ENCODE measurements at places on chromosomes 12 and 14.

- no peak for DNase-seq
Measured at GRCh38 chr14:95246870-95247269, 72.8 kb downstream of the CLMN start.

DNA sequence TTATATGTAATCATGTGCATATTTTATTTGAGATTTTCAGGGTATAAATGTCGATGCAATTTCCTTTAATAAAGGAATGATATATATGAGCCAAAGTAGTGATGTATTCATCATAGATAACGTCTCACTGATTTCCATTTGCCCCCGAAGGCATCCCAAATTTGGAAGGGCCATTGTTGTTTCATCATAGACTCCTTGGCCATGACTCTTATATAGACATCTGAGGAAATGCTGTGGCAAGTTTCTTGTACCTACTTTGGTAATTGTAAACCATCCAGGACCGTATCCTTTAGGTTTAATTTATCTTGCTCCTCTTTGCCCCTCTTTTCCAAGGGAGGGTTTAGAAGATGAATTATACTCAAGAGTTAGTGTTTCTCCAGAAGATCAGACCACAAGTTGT, 84.7 kb downstream of the SAMD4A start:
- no peak for DNase-seq

DNA sequence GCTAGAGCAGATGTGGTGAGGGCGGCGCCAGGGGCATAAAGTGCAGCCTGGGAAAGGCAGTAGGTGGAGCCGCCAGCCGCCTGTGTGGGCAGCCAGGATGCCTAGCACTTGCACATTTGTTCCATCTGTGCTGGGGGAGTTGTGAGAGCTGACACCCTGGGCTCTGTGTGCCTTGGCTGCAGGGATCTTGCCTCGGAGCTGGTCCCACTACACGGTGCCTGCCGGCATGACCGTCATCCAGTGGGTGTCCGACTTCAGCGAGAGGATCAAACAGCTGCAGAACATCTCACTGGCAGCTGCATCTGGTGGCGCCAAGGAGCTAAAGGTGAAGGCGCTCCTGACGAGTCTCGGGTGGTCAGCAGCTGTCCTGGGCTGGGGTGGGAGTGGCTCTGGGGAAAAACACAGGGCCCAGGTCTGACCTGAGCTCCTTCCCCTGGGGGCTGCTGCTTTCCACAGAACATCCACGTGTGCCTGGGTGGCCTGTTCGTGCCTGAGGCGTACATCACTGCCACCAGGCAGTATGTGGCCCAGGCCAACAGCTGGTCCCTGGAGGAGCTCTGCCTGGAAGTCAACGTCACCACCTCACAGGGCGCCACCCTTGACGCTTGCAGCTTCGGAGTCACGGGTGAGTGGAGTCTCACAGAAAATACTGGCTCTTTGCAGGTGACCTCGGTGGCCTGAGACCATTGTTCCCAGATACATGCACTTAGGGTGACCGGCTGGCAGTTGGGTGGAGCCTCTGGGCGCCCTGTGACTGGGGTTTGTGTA, 37.4 kb downstream of the HSP90AA1 start:
- DNase-seq, result no peak

DNA sequence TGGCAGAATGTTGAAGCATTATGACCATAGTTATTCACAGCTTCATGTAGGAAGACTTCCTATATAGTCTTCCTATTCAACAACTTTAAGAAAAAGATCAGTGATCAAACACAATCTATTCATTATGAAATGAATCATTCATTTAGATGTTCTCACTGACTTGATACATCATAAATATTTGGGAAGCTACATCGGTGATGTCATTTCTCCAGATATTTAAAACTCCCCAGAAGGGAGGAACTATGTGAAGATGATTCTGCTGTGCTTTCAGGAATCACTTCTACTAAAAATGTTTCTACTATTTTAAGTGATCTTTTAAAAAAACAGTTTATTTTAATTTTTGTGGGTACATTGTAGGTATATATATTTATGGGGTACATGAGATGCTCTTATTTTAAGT, 316.4 kb downstream of the BCAT1 start:
- DNase-seq, result no peak

GRCh38 chr12:53991077-53991460, 6.1 kb downstream of the HOXC10 start:
- DNase-seq, result no peak

DNA sequence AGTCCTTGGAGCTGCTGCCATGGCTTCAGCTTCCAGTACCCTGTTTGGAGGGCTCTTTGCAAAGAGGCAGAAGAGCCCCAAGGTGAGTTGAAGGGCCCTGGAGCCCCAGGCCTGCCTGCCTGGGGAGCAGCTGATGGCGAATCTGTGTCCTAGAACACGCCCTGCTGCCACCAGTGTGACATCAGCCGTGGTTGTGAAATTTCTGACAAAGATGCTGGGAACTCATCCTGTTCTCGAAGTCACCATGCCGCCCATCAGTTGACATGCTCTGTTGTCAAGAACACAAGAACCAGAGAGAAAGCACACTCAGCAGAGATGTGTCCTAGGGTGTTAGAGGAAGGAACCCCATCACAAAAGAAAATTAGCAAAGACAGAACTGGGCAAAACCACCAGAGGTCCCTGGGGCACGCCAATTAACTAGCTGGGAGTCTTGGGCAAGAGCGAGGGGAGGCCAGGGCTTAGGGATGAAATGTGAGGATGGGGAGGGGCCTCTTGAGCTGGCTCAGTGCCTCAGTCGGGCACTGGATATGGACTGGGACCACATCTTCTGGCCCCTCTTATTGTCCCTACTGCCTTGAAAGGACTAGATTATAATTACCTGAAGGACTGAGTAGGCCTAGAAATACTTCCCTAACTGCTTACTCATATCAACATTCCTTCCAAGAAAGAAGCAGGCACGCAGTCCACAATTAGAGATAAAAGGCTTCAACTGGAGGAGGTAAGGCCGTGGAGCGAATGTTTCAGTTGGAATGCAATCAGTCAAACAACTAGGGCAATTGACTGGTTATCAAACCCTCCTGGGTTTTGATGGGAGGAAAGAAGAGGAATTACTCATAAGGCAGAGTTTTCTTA, 163.1 kb downstream of the CACNA1C start:
- no peak for DNase-seq

DNA sequence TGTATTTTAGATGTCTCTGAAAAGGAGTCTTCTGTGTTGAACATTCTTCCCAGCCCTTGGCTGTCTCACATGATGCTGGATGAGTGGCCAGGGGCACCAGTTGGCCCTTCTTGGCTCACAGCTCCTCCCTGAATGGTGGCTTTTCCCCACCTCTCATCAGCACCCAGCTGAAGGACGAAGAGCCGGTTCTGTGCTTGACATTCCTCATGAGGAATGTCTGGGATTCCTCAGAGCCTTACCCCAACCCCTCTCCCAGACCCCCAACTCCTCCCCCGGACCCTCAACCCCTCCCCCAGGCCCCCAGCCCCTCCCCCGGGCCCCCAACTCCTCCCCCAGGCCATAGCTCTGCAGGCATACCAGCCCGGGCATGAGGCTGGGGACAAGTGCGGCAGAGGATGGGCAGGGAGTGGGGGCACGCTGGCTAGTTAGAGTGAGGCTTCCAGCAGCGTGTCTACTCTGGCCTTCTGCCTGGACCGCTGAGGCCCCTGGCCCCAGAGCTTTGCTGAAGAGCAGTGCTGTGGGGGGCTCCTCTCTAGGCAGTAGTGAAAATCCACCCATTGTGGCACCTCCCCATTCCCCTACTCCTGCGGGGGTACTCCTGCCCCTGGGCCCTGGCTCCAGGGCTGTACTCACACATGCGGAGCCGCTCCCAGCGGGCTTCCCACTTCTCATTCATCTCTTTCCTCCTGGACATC, 64.3 kb downstream of the PLEKHG3 start:
- DNase-seq, result no peak

- DNase-seq, result no peak
Measured at GRCh38 chr12:124853781-124854636, 9.7 kb downstream of the SCARB1 start.

DNA sequence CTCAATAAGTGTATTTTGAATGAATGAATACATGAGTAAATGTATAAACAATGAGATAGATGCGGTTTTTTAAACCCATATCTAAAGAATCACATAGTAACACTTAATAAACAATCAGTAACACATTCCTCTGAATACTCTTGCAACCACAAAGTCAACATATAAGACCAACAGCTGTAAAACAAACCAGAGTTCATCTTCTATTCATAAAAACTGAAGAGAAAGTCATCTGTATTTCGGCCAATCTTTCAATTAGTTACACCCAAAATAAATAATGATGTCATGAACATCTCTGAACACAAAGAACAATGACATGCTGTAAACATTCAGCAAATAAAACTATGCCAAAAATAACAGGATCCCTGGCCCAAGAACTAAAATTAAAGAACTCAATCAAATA, 47.2 kb downstream of the ARMH4 start:
- no peak for DNase-seq

- no peak for DNase-seq
Measured at GRCh38 chr12:24991209-24992049, 42.5 kb upstream of the BCAT1 start.

DNA sequence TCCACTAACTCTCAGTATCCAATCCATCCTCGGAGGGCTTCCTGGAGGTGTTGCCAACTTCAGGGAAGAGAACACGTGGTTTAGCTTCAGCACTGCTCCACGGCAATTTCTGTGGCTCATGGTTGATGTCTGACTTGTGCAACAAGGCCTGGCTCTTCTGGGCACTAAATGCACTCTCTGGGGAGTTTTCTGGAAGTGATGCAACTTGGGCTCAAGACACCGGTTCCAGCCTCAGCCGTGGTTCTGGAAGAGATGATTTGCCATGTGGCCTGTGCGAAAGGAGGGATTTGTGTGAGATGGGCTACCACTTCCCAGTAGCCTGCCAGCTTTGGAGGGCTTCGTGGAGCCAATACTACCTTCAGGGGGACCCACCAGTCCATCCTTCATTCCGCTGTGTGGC, 118.6 kb upstream of the RTL1 start:
- no peak for DNase-seq

DNA sequence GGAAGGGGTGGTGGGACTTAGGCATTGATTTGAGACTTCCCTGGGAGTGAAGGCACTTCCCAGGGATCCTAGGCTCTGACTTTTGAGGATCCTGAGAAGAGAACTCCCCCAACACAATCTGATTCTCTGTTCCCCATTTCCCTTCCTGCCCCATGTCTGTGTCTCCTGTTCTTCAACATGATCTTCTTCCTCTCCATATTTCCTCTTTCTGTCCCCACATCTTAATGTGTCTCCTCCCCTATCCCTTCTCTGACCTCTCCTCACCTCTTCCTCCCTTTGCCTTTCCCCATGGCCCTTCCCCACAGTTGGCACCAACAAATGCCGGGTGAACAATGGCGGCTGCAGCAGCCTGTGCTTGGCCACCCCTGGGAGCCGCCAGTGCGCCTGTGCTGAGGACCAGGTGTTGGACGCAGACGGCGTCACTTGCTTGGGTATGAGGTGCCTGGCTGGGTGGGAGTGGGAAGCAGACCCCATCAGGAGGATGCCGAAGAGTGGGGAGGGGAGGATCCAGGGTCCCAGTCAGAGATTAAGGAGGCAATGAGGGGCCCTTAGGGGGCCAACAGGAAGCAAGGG, 15.2 kb upstream of the LRP1-AS start:
- no peak for DNase-seq

- DNase-seq, result peak; percentile 65
Measured at GRCh38 chr12:92593734-92594402, 108.9 kb upstream of the PLEKHG7 start.

DNA sequence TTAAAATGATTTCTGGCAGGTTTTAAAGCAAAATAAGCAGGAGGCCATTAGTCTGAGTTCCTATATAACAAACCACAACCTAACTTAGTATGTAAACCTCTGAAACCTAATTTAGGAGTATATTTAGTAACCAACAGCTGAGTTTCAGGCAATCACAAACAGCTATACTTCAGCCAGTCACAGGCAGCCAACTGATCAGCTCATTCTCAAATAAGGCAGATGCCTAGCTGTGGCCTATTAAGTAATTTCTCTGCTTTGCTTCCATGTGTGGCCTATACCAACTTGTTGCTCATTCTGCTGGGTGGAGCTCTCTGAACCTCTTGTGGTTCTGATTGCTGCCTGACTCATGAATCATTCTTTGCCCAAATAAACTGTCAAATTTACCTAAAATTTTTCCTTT, 408.9 kb upstream of the FBXO33 start:
- DNase-seq, result no peak

DNA sequence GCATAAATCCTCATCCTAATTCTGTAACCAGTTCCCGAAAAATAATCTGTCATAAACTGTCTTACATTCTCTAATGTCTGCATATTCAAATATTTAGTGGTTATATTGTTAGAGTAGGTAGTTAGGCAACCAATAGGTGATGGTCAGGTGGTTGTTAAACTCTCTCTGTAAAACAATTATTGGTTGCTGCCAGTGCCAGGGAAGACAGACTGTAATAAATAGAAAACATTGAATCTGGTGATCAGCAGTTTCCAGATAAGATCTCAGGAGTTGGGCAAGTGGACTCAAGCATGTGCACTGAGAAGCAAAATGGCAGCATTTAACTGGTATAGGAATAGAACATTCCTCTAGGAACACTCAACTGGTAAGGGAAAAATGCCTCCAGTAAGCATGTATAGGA, 325.5 kb downstream of the ACSS3 start:
- no peak for DNase-seq

DNA sequence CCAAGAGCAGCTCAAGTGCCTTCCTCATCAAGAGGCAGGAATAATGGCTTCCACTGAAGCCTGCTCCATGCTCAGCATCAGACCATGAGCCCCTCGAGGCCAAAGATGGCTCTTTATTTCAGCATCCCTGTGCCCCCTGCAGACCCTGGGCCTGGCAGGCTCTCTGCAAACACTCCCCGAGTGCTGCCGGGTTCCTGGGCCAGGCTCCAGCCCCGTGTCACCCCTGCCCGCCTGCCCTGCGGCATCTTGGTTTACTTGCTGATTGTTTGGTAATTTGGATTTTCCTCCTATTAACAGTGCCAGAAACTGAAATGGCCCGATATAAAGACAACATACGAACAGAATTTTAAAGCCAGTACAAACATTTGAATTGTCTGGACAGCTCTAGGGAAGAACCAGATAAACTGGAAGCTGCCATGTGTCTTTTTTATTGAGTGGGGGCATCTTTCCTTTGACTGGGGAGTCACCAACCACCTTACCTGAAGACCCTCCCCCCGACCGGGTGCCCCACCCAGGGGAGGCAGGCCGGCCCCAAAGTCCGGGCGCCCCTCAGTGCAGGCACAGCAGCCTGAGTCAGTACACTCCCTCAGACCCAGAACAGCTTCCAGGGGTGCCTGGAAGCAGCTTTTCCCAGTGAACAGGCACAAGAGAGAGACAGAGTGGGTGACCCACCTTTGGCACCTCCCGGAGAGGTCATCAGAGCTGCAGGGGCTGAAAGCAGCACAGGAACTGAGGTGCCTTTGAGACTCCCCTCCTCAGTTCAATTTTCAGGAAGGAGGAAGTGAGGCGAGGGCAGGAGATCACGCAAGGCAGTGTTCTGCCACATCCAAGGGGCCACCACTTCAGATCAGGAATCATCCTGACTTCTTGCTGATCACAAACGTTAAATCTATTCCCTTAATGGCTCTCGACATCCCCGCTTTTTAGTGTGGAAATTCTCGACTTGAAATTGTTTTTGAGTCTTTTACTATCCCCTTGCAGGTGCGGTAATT, 30.6 kb downstream of the ITPK1 start:
- DNase-seq, result no peak

GRCh38 chr14:71328183-71328582, 420.9 kb downstream of the PCNX1 start:
- DNase-seq, result no peak
